Activated CD4-positive, alpha-beta T cell treated with anti-CD3 and anti-CD28 coated beads for 36 hours (primary cell): ENCODE measurements at places on chromosomes 1 and 21. TPM values are rescaled to one million over a fixed set of nuclear protein-coding genes. Genes with fewer than 3 reads are reported as not detected.

Gene OLFML2B
- total RNA-seq: 0.28 TPM

Gene PRAMEF1
- not detected for total RNA-seq

Gene UTS2
- total RNA-seq: not detected

Gene LELP1
- not detected for total RNA-seq

Gene CASQ2
- total RNA-seq: not detected

Gene PLA2G2C
- total RNA-seq: 0.58 TPM
